ENCODE measurements at places on chromosomes 7 and 10. TPM values are rescaled to one million over a fixed set of nuclear protein-coding genes. Genes with fewer than 3 reads are reported as not detected.

Gene HOXA4
- total RNA-seq = 2.0 TPM

Gene C7orf33
- not detected for total RNA-seq

Gene ENTPD1
- 11.3 TPM for total RNA-seq

Gene CPXM2
- 4.1 TPM for total RNA-seq

Gene CTNNA3
- total RNA-seq = 0.16 TPM

Gene KDM7A
- total RNA-seq = 29.0 TPM

Gene NAT16
- not detected for total RNA-seq

Gene KCNIP2
- total RNA-seq = 1.3 TPM

Gene LHFPL3
- not detected for total RNA-seq

Gene GNGT1
- total RNA-seq = not detected

Gene ADAM22
- total RNA-seq = 1.5 TPM

Gene KLHL7
- 18.5 TPM for total RNA-seq

Gene MRLN
- total RNA-seq = not detected

Gene GPR158
- total RNA-seq = not detected

Gene TRIL
- 2.6 TPM for total RNA-seq

Gene ADCY1
- total RNA-seq = 0.72 TPM

Gene FXYD4
- not detected for total RNA-seq

Gene MMP21
- not detected for total RNA-seq

Gene CYP17A1
- not detected for total RNA-seq

Gene GSAP
- 14.3 TPM for total RNA-seq

Gene SLC26A4
- total RNA-seq = 0.13 TPM

Gene SPDYE2
- total RNA-seq = 0.64 TPM

Gene LRRD1
- total RNA-seq = not detected

Gene EPDR1
- total RNA-seq = 4.0 TPM

Gene ZNF248
- total RNA-seq = 23.5 TPM

Gene ALDH18A1
- total RNA-seq = 29.6 TPM

Gene INA
- not detected for total RNA-seq

Gene PDZD7
- total RNA-seq = 1.4 TPM

Gene NODAL
- total RNA-seq = not detected
